ENCODE measurements at places on chromosomes 2 and 18. TPM values are rescaled to one million over a fixed set of nuclear protein-coding genes. Genes with fewer than 3 reads are reported as not detected.

GRCh38 chr2:64656379-64656778 is 2.7 kb upstream of the SERTAD2 start:
- no peak for DNase-seq

DNA sequence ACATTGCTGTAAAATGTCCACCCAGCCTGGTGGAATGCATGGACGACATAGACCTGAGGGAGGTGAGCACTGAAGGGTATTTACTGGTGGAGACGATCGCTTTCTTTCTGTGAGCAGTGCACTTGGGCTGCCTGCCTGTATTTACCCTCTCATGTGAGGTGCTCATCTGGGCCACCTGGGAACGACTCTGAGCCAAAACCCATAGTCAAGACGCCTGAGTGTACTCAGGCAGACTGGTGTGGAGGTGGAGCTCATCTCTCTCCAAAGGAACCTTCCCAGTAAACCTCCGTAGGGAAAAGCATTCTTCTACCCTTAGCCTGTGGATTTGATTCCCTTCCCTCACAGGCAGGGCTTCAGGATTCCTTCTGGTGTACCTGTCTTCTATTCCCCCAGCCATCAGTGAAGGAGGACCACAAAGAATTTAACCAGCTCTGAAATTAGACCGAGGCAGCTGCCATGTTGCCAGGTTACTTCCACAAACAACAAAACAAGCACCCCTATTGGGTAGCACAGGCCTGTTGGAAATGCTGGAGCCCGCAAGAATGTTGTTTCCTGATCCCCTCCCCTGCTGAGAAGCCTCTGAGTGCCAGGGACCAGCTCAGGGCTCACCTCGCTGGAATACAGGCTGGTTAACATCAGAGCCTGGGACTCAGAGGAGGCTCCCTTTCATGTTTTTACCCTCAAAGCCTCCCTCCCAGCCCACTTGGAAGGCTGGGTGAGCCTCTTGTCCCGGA is 47.5 kb upstream of the TXNDC2 start:
- peak; percentile 62 for DNase-seq

- no peak for DNase-seq
Observed at GRCh38 chr2:62624855-62625254, 80.7 kb upstream of the EHBP1 start.

DNA sequence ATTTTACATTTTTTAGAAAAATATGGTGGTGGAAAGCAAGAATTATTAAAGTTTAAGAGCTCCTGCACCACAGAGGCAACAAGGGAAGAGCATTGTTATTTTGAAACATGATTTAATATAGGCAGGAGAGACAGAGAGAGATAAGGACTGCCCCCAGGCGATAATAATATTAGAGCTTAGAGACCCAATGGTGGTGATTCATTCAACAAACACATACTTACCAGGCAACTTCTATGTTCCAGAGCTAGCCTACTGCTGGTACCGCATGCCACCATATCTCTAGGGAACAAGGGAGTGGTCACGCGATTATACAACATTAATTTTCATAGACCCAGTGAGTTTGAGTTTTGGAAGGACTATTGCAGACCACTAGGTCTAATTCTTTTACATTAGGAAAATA is 327.8 kb upstream of the SOX11 start:
- no peak for DNase-seq

- DNase-seq: no peak
Observed at GRCh38 chr2:176455816-176456291, 186.6 kb downstream of the MTX2 start.

DNA sequence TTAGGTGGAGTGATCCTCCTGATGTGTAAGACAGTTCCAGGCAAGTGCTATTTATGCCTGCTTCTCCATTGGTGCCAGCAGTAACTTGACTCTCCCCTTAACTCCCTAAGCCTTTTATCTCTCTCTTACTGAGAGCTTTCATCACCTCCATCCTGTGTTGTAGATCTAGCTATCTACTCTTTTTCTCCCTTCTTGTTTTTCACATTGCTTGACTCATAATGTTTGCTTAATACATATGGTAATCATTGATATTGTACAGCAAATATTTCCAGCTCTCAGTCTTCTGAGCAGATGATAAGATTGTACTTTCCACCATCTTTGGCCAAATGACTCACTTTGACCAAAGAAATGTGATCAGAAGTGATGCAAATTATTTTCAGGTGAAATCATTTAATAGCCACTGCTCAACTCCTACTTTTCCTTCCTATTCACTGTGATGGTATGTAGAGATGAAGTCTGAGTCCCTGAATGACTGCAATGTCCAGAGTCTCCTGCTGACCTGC is 165.0 kb downstream of the PLCL1 start:
- no peak for DNase-seq

DNA sequence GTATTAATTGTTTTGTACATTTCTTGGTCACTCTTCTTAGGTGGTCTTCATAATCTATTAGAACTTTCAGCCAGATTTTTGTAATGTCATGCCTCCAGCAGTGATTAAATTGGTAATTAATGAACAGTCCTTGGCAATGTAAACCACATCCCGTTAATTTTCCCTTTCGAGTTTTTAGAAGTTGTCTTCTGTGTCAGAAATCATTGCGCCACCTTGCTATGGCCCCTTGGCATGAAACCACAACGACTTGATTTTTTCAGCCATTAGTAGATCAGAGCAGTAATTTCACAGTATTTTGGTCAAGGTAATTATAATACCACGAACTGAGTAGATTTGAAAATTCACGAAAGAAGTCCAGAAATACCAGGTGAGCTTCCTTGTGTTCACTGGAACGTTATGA is 86.0 kb upstream of the OTX1 start:
- DNase-seq: no peak

- DNase-seq: no peak
Observed at GRCh38 chr2:128282976-128283810, 35.5 kb downstream of the HS6ST1 start.

DNA sequence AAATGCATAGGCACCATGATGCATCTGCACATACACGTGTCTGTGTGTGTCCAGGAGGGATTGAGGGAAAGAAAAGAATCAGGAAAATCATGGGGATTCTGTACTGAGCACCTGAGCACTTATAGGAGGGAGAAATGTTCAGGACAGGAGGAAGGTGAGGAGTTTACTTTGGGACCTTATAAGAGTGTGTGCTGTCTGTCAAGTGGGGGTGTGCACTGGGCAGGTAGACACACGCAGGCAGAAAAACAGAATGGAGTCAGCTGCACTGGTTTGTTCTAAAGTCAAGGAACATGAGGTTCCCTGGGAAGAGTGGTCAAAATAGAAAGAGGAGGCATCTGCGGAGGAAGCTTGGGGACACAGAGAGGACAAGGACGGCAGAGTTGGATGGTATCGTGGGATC is 92.2 kb upstream of the KCTD1 start:
- no peak for DNase-seq

GRCh38 chr2:37711308-37711731 is 39.9 kb upstream of the CDC42EP3 start:
- peak; percentile 84 for DNase-seq

COL4A3 gene
- total RNA-seq: not detected

LRRC30 gene
- total RNA-seq: not detected

CMPK2 gene
- total RNA-seq: 4.8 TPM

TFCP2L1 gene
- not detected for total RNA-seq

RIT2 gene
- total RNA-seq: 5.1 TPM
